NCI-H1436 treated with DMSO at 0.1 percent for 48 hours (cell line): ENCODE measurements at places on chromosomes 7 and 10.

GRCh38 chr7:2838451-2838850 is 5.7 kb downstream of the GNA12 start:
- DNase-seq, result no peak

DNA sequence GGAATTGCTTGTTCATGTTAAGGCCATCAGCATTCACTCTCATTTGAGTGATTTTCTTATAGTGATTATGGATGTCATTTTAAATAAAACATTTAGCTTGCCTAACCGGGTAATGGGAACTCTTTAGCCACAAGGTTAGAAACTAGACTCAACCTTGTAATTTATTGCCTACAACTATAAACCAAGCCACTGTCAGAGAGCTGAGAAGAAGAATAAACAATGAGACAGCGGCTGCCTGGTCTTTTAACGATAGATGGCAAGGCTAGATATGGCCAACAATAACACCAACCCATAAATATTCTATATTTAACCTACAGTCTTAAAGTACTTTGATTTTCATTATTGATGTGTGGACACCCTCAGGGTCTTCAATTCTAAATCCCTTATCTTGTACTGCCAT is 27.8 kb upstream of the INHBA start:
- DNase-seq, result no peak

GRCh38 chr10:44552726-44553125 is 167.8 kb upstream of the CXCL12 start:
- DNase-seq, result no peak

- DNase-seq, result no peak
Observed at GRCh38 chr7:148884049-148884298, at the start of gene EZH2. TSS of gene EZH2 (minus strand) at chr7:148884291. CDS start at chr7:148847298, 36,993 bp downstream.

GRCh38 chr10:46033602-46034011 is 3.2 kb upstream of the NCOA4 start:
- DNase-seq, result no peak

GRCh38 chr10:48872234-48872633 is 67.4 kb downstream of the LRRC18 start:
- no peak for DNase-seq

- no peak for DNase-seq
Observed at GRCh38 chr7:128304212-128304611, 39.5 kb downstream of the RBM28 start.

- no peak for DNase-seq
Observed at GRCh38 chr7:92778972-92779371, 57.4 kb downstream of the CDK6 start.
